Renal cortex interstitium (tissue), 15 donors: ENCODE measurements at places on chromosomes 5 and 9.

GRCh38 chr5:61603211-61603908 lies 271.3 kb downstream of the ZSWIM6 start:
- DNase-seq: no peak

- peak; percentile 32 for DNase-seq
These were observed 974 bp downstream of the C9orf40 start for GRCh38 chr9:74951725-74952151.

GRCh38 chr9:89970701-89971100 lies 365.9 kb downstream of the GADD45G start:
- DNase-seq: no peak

DNA sequence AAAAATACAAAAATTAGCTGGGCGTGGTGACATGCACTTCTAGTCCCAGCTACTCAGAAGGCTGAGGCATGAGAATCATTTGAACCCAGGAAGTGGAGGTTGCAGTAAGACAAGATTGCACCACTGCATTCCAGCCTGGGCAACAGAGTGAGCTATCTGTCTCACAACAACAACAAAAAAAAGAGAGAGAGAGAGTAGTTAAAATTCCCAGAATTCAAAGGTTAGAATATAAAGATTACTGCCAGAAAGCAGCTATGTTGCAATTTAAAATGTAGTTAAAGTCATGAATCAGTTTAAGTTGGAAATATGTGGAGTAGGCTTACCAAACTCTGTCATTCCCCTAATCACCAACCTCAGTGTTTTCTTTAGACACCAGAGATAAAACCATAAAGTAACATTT lies 58.7 kb upstream of the SUSD1 start:
- DNase-seq: no peak

DNA sequence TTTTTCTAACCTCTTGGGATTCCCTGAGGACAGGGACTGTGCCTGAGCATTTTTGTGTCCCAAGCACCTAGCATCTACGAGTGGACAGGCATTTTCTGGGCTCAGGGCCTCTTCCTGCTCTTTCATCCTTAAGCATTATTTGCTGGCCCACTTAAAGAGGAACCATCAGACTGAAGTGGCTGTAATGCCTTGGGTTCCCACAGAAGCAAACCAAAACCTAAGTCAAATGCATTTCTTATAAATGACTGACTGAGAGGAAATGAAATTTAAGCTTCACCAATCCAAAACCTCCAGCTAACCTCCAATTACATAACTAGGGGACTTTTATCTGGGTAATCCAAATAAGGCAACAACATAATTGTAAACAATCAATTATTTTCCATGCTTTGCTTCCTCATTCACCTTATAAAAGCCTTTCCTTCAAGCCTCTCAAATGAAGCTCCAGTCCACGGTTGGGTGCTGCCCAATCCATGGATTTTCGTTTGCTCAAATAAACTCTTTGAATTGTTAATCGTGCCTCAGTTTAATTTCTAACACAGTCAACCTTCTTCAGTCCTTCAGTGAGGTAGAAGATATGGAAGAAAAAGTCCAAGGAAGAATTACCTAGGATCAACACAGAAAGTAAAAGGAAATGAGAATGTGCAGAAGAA lies 25.3 kb upstream of the SLC31A2 start:
- no peak for DNase-seq
